ENCODE measurements at places on chromosomes 6 and 20.

DNA sequence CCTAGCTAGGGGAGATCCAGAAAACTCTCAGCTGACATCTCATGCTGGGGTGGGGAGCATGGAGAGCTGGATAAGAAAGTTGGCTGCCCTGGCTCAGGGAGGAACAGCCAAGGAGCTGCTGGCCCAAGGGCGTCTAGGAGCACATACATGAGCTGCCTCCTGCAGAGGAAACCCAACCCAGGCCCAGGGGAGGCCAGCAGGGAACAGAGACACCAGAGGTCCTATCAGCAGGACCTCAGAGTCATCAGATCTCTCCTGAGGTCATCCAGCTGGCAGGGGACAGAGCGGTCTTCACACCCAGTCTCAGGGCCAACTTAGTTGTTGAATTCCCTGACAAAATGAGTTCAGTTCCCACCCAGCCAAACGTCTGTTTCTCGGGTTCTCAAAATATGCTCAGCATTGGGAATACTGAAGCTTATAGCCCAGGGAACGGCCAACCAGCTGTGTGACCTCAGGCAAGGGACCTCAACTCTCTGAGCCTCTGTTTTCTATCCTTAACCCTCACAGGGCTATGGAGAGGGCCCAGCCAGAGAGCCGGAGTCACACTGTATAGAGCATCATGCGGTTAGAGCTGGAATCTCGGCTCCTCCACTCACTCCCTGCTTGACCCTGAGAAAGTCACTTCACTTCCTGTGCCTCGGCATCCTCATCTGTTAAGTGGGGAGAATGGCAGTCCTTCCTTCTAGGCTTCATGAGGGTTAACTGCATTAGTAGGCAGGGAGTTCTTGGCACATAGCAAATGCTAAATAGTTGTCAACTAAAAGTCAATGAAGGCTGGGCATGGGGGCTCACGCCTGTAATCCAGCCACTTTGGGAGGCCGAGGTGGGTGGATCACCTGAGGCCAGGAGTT, 13.8 kb downstream of the ADA start:
- ATAC-seq = no peak

GRCh38 chr6:118589186-118589585, 41.1 kb downstream of the PLN start:
- no peak for ATAC-seq

- ATAC-seq = no peak
Measured at GRCh38 chr6:35223396-35223795, 9.6 kb downstream of the SCUBE3 start.

DNA sequence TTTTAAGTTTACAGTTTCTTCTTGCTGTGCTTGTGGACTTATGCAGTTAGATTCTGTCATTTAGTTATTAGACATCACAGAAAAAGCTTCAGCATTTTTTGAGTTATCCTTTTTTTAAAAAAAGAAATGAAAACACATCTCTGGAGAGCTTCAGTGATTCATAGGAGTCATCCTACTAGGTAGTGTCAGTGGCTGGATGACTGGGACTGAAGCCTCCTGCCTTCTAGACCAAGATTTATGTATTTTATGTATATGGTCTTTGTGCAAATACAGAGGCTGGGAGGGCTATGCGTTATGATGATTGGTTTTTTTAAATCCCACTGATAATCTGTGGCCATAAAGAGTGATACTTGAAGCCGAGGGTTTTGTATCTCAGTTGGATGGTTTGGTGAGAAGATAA, 125.9 kb upstream of the JAG1 start:
- ATAC-seq = no peak

- ATAC-seq = no peak
Measured at GRCh38 chr20:62252342-62252966, 14.1 kb downstream of the OSBPL2 start.

- ATAC-seq = no peak
Measured at GRCh38 chr20:21175433-21175832, 49.6 kb downstream of the KIZ start.

GRCh38 chr20:3082955-3083952, 1.3 kb downstream of the AVP start:
- no peak for ATAC-seq

Data from SK-N-SH treated with all-trans-retinoic acid at 6 μM for 48 hours (cell line).